ENCODE measurements at places on chromosomes 11 and 22.

DNA sequence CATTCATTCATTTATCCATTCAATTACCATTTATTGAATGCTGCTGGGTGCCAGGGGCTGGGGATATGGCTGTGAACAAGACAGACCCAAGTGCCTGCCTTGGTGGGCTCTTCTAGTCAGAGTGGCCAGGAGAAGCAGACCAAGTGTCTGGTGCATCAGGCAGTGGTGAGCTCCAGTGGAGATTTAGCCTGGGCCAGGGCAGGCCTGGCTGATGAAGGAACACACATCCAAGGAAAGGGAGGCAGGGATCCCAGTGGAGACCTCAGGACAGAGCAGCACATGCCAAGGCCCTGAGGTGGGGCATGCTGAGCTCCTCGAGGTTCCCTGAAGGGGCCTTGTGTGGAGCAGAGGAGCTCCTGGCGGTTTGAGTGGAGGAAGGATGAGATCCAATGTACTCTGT, 46.6 kb upstream of the SMIM38 start:
- no peak for DNase-seq

DNA sequence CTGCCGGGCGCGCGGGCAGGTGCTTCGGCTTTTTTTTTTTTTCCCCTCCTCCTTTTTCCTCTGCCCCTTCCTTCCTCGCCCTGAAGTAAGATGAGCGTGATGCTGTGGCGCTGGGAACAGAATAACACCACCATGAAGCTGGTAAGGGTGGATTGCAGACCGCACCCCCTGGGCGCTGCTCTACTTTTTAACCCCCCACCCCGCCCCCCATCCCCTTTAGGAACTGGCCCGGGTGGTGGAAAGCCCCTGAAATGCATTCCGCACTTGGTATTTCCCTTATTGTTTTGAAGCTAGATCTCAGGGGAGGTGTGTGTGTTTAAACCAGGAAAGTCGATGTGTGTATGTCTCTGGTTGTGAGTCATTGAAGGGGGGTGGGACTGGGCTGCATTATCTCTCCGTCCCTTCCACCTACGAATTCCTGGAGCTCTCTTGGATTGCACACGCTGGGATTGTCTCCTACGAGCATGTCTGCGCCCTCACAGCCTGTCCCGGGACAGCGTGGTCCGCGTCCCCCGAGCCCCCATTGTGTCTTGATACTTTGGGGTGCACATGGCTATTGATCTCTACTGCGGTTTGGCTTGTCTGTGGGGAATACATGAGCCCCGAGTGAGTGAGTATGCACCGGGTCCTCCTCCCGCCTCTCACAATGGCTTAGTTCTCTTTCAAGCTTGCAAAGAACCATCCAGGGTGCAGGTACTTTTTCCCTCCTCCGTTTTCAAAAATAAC, 64.9 kb downstream of the NAV2 start:
- peak; percentile 83 for DNase-seq

GRCh38 chr11:67374571-67375281, 1.3 kb upstream of the CLCF1 start:
- no peak for DNase-seq

- peak; percentile 82 for DNase-seq
Observed at GRCh38 chr11:44634401-44635281, 69.2 kb downstream of the CD82 start.

GRCh38 chr22:39806109-39806508, 87.5 kb downstream of the ENTHD1 start:
- no peak for DNase-seq

GRCh38 chr11:92762121-92762540, 207.3 kb upstream of the MTNR1B start:
- no peak for DNase-seq

GRCh38 chr11:77204754-77205466, 76.9 kb downstream of the MYO7A start:
- DNase-seq = no peak

DNA sequence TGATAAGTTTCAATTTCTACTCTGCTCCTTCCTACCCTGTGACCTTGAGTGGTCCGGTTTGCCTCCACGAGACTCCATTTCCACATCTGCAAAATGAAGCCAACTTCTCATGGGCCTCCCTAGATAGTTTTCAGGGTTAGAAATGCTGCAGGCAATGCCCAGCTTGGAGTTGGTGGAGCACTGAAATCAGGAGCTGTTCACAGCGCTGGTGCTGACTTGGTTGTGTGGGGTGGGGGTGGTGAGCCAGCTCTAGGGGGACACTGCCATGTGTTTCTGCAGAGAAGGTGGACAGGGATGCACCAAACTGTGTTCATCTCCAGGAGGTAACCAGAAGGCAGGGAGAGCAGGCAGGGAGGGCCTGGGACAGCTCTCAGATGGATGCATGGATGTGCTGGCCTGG, 37.0 kb downstream of the SGSM1 start:
- no peak for DNase-seq

DNA sequence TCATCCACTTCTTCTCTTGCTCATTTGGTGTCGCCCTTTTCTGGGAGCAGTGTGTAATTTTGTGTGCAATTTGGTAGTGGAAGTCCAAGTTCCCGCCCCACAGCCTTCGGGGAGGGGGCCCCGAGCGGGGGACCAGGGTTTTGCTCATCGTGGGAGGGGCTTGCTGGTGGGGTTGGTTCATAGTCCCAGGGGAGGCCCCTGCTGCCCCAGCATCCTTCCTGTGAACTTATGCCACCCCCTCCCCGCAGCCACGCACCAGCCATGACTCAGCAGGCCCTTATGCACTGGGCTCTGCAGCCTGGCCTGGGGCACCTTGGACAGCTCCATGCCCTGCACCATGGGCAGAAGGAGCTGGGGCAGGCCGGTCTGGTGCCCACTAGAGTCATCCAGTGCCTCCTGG, 1183.6 kb downstream of the BRD1 start:
- DNase-seq = no peak

- no peak for DNase-seq
Observed at GRCh38 chr22:33034753-33035152, 23.4 kb downstream of the SYN3 start.

DNA sequence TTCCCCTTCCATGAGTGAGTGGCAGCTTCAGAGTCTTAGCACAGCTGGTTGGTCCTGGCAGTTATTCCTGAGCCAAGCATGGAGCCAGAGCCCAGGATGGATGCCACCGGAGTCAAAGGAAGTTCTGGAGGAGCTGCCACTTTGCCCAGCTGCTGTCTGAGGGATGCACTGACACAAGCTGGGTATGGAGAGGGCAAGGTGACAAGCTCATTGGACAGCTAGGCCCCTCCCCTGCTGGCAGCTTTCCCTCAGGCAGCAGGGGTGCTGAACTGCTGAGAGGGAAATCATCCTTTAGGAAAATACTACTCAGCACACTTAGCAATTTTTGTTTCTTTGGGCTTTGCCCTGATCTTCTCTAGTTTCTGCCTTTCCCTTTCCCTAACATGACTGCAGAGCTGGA, 99.3 kb upstream of the SESN3 start:
- DNase-seq = no peak

GRCh38 chr11:102368472-102368871, 21.5 kb downstream of the BIRC2 start:
- no peak for DNase-seq

- DNase-seq = no peak
Observed at GRCh38 chr22:41157083-41157482, 48.0 kb upstream of the L3MBTL2 start.

DNA sequence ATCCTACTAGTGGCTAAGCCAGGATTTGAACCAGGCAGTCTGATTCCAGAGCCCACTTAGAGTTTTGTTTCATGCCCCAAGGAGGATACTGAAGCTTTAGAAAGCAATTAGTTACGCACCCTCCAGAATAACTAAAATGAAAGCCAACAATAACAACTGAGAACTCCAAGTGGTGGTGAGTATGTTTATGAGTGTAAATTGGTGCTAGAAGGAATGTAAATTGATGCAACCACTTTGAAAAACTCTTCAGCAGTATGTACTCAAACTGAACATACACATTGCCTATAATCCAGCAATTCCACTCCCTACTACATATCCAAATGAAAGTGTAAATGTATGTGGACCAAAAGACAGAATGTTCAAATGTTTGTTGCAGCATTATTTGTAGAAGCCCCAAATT, 6.7 kb upstream of the ARL14EP start:
- DNase-seq = no peak

DNA sequence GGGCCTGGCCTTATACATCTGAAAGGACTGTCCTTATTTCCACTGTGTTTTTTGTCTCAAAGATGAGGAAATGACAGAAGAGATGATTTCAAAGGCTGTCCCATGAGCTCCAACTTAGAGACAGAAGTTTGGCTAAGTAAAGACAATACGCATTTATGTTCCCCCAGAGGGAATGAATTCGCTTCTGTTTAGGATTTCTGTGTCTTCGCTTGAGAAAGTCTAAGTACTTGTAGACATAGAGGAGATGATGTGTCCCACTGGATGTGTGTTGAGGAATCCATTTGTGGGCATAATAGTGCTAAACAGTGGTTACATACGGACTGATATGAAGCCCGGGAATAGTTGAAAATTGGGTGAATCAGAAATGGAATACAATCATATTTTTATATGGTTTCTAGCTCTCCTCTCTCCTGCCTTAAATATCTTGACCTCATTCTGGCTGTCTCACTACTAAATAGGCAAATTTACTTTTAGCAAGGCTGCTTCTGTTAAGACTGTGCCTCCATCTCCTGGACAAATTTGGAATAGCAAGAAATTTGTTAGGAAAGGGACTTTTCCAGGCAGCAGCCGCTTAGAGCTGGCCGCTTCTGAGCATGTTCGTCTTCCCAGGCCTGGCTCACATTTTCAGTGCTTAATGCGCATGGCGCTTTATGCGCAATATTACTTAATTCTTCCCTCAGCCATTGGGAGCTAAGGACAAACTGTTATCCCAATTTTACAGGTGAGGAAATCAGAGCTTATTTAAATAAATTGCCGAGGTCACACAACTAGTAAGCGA, 1.9 kb upstream of the PEX26 start:
- peak; percentile 64 for DNase-seq

DNA sequence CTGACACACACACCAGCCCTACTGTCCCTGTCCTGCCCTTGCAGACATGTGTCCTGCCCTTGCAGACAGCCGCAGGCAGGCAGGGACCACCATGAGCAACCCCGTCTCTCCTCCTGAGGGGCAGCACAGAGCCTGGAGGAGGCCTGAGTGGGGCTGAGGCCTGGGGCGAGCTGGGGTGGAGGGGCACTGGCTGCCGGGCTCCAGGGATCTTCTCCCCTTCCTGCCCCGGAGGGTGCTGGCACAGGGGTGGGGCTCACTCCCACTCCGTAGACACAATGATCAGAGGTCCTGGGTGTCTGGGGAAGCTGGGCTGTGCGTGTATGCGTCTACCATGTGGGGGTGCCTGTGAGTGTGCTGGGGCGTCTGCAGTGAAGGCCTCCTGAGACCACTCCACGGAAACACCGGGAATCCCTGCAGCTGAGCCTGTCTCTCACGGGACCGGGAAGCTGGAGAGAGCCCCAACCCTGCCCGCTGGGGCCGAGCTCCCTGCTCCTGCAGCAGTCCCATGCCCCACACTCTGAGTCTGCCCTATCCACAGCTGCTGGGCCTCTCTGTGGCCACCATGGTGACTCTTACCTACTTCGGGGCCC, 588 bp downstream of the TSPAN32 start:
- no peak for DNase-seq

Measured in HTR-8/SVneo (cell line).